ENCODE measurements at places on chromosomes 2 and 18. TPM values are rescaled to one million over a fixed set of nuclear protein-coding genes. Genes with fewer than 3 reads are reported as not detected.

DNA sequence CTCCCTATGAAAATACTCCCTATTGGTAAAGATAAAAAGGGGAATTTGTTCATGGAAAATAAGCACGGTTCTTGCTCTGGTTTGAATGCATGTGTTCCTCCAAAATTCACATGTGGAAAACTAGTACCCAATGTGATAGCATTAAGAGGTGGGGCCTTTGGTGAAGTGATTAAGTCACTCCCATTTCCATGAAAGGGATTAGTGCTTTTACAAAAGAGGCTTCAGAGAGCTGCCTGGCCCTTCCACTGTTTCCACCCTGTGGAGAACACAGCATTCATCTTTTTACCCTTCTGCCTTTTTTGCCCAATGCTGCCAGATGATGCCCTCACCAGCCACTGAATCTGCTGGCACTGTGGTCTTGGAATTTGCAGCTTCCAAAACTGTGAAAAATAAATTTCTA is 666.8 kb downstream of the ARHGAP15 start:
- no peaks in the 10 kb centered on the region for H3K4me1 ChIP-seq
- no peaks in the 10 kb centered on the region for H3K27me3 ChIP-seq
- no peak overlapping the region for H3K27ac ChIP-seq
- H3K4me3 ChIP-seq = no peak overlapping the region

GRCh38 chr2:26639685-26640243 is 1.4 kb downstream of the CIB4 start:
- H3K36me3 ChIP-seq = no peaks in the 10 kb centered on the region
- no peak for DNase-seq
- peaks cover 6% of the 10 kb centered on the region for H3K4me1 ChIP-seq
- no peak overlapping the region for H3K4me3 ChIP-seq
- no peak overlapping the region for H3K27ac ChIP-seq

DNA sequence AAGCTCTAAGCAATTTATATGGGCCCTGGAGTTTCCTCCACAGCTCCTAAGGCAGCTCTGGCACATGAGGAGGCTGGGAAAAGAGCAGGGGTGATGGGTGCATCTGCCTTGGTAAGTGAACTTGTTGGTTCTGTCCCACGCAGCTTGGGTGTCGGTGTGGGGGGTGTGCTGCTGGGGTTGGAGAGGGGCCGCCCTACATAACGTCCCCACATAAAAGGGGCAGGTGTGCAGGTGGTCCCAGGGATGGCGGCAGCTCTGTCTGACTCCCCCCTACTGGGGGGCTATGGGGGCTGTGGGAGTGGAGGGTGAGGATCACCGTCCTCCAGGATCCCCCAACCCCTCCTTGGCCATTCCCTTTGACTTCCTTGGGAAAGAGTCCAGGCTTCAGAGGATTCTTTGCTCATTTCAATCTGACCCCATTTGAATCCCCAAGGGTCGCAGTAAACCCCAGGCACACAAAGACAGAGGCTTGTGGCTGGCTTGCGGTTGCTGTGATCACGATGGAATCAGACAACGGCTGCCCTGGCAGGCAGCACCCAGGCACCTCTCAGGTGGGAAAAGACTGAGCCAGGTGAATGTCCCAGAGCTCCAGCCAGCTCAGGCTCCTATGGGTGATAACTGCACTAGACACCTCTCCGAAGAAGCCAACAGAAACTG is 34.5 kb upstream of the CD8A start:
- H3K27me3 ChIP-seq = peaks cover 3% of the 10 kb centered on the region
- no peak overlapping the region for H3K4me3 ChIP-seq
- H3K4me1 ChIP-seq = no peaks in the 10 kb centered on the region
- H3K27ac ChIP-seq = no peak overlapping the region

DNA sequence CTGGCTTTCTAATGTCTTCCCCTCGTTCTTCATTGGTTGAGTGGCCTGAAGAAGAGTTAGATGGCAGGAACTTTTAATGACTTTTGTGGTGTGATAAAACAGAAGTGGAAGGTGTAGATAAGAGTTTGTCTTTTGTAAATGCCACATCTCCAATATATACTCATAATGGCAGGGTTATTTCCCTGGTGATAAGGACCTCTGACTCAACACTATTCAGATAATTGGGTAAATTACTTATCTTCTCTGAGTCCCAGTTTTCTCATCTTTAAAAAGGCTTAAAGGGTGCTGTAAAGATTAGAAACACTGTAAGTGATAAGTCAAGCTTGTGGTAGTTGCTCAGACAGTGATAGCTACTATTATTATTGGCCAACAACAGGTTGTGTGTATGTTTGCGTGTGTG is 9.5 kb downstream of the KLHL14 start:
- DNase-seq = no peak
- H3K27me3 ChIP-seq = no peaks in the 10 kb centered on the region
- H3K27ac ChIP-seq = no peak overlapping the region
- no peak overlapping the region for H3K4me3 ChIP-seq
- H3K4me1 ChIP-seq = no peaks in the 10 kb centered on the region
- no peaks in the 10 kb centered on the region for H3K36me3 ChIP-seq

DNA sequence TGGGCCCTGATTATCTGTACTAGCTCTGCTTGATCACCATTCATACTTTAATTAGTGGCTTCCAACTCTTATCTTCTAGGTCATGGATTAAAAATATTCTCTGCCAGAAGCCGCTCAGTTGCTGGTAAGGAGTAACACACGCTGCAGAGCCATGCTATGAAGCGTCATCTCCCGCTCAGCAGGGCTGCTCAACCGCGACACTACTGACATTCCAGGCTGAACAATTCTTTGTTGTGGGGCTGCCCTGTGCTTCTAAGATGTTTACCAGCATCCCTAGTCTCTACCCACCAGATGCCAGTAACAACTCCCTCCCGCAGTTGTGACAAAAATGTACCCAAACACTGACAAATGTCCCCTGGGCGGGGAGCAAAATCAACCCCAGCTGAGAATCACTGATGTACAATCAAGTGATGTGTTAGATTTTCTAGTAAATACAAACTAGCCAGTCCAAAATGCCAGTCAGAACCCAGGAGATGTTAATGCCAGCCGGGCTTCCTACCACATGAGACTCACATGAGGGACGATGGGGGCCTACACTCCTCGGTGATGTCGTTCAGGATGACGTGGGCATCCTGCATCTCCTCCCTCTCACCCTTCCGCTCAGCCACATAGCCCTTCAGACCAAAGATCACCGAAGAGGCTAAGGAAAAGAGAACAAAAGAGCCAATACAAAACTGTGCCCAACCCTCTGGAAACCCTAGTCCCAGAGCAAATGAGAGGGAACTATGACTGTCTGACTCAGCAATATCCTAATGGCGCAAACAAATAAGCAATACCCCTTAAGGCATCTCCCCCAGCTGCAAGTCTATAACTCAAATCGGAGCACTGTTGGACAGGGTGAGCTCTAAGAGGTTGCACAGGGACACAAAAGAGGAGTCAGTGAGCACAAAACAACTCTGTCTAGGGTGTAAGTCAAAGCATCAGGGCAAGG is 15.6 kb downstream of the ILKAP start:
- H3K4me1 ChIP-seq = no peaks in the 10 kb centered on the region
- no peak overlapping the region for H3K4me3 ChIP-seq
- no peaks in the 10 kb centered on the region for H3K27me3 ChIP-seq
- peaks cover 56% of the 10 kb centered on the region for H3K36me3 ChIP-seq

GRCh38 chr2:151808258-151809072 is 19.8 kb downstream of the ARL5A start:
- peaks cover 14% of the 10 kb centered on the region for H3K36me3 ChIP-seq
- no peak overlapping the region for H3K27ac ChIP-seq
- H3K4me1 ChIP-seq = no peaks in the 10 kb centered on the region
- H3K27me3 ChIP-seq = no peaks in the 10 kb centered on the region
- DNase-seq = no peak
- H3K4me3 ChIP-seq = no peak overlapping the region

DNA sequence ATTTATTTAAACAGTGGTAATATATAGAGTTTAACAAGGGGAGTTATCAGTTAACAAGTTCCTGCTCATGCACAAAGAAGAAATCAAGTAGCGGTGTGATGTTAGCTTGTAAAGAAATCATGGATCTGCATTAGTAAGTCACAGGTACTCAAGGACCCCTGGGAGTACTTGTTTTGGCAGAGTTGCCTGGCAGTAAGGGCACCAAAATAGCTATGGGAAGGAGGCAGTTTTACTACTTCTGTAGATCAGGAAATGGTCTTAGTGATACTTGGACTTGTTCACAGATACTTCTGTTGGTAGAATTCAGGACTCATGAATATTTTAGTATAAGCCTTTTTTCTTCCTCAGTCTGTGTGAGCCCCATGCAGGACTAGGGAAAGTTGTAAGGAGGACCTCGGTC is 107.3 kb upstream of the IL1R2 start:
- H3K4me1 ChIP-seq = peaks cover 2% of the 10 kb centered on the region
- peaks cover 9% of the 10 kb centered on the region for H3K27me3 ChIP-seq
- no peak for DNase-seq
- peak overlapping the region; percentile 44 for H3K4me3 ChIP-seq
- H3K36me3 ChIP-seq = peaks cover 62% of the 10 kb centered on the region

DNA sequence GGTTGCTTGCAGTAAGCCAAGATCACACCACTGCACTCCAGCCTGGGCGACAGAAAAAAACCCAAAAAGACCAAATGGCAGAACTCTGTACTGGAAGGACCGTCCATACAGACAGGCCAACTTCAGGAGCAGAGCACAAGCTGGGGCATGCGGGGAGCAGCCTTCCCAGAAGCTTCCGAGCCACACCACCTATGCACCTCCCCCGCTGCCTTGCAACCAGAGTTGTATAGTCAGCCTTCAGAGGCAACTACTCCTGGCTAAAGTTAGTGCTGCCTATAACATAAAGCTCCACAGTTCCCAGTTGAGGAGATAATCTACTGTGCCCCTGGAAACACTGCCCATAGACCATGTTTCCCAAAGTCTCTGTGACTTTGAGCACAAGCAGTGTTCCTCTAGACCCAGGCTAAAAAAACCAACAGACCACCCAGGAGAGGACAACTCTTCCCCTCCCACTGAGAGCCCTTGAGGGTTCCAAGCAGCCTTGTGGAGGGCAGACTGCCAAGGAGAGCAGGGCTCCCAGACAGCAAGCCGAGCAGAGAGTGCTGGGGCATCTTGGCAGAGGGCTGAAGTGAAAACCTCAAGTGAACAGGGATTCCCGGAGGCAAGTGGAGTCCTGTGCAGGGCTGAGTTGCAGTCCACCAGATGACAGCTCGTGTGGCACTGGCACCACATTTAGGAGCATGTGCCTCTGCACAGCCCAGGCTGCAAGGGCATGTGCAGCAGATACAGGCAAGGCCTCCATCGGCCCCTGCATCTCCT is 6.8 kb downstream of the SFT2D3 start:
- no peak for DNase-seq
- no peak overlapping the region for H3K27ac ChIP-seq
- H3K27me3 ChIP-seq = peaks cover 1% of the 10 kb centered on the region
- H3K4me3 ChIP-seq = peak overlapping the region; percentile 18
- H3K36me3 ChIP-seq = peaks cover 18% of the 10 kb centered on the region

- no peaks in the 10 kb centered on the region for H3K36me3 ChIP-seq
- no peak for DNase-seq
- peaks cover 3% of the 10 kb centered on the region for H3K27me3 ChIP-seq
- H3K4me1 ChIP-seq = peaks cover 10% of the 10 kb centered on the region
- H3K4me3 ChIP-seq = no peak overlapping the region
These were observed 149.2 kb downstream of the FAM210A start for GRCh38 chr18:13577091-13577697.

- H3K27ac ChIP-seq = no peak overlapping the region
- DNase-seq = no peak
- H3K4me3 ChIP-seq = no peak overlapping the region
- no peaks in the 10 kb centered on the region for H3K36me3 ChIP-seq
- peaks cover 6% of the 10 kb centered on the region for H3K27me3 ChIP-seq
These were observed 7.1 kb upstream of the ZFP36L2 start for GRCh38 chr2:43233218-43234212.

DNA sequence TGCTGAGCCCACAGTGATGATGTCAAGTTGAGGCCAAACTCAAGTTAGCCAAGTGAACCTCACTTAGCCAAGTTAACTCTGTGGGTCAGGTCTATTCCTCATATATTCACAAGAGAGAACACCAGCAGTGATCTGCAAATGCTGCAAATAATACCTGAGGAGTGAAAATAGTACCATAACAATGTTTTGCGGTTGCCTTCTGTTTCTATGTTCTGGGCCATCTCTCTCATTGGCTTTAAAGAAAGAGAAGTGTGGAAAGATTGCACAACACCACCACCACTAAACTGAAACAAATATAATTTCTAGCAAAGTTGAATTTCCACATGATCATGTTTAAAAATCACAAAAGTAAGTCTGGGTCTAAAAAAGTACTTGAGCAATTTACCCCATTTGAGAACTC is 211.1 kb upstream of the GALNT5 start:
- no peaks in the 10 kb centered on the region for H3K27me3 ChIP-seq
- no peak for DNase-seq
- no peaks in the 10 kb centered on the region for H3K4me1 ChIP-seq
- no peaks in the 10 kb centered on the region for H3K36me3 ChIP-seq
- H3K4me3 ChIP-seq = no peak overlapping the region

GRCh38 chr2:176744146-176744545 is 468.4 kb upstream of the HNRNPA3 start:
- DNase-seq = no peak
- H3K4me1 ChIP-seq = no peaks in the 10 kb centered on the region
- H3K27me3 ChIP-seq = no peaks in the 10 kb centered on the region
- H3K27ac ChIP-seq = no peak overlapping the region
- H3K4me3 ChIP-seq = no peak overlapping the region

GRCh38 chr2:39650468-39650867 is 15.2 kb upstream of the TMEM178A start:
- H3K36me3 ChIP-seq = no peaks in the 10 kb centered on the region
- H3K27me3 ChIP-seq = peaks cover 2% of the 10 kb centered on the region
- no peak for DNase-seq

DNA sequence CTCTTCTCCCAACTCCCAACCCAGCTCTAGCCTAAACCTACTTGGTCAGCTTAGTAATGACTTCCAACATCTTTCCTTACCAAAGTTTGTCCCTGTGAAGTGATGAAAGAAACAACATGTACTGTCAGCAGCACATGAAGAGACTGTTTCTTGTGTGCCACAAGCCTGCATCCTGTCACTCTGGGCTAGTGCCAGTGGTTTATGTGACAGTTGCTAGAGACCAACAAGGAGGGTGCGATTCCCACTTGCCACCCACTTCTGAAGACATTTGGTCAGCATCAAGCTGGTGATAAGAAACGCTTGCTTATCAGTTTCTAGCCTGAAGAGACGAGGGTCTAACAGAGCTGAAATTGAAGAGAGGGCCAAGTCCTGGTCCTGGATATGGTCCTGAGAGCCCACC is 132.6 kb downstream of the COL4A4 start:
- H3K27ac ChIP-seq = no peak overlapping the region
- peaks cover 6% of the 10 kb centered on the region for H3K4me1 ChIP-seq
- peaks cover 2% of the 10 kb centered on the region for H3K27me3 ChIP-seq
- no peak for DNase-seq
- no peak overlapping the region for H3K4me3 ChIP-seq

Gene NOL4
- total RNA-seq = 0.67 TPM

Gene TEX44
- total RNA-seq = not detected

Gene ARID5A
- total RNA-seq = 16.4 TPM

Gene CPLX4
- not detected for total RNA-seq

Gene SLC4A5
- 4.2 TPM for total RNA-seq

Gene TUBB8B
- 1.4 TPM for total RNA-seq

Gene SERPINB10
- not detected for total RNA-seq
